ENCODE measurements at places on chromosomes 2 and 18.

DNA sequence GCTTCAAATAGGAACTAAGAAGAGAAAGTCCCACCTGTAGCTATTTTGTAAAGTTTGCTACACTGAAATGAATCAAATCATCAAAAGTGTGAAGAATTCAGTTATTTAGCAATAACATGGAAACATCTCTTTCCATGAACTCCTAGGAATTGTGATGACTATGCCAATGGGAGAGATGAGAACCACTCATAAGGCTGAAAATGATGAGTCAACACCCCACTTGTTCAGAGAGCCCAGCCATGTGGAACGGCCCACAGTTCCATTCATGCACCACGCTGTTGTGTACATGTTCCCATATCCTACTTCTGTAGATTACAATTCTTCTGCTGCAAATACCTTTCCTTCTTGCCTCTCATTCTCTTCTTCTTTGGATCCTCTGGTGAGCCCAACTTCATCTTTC, 645.5 kb upstream of the ID2 start:
- H3K4me1 ChIP-seq, result no peaks in the 10 kb centered on the region
- DNase-seq, result peak; percentile 24
- H3K27ac ChIP-seq, result no peak overlapping the region
- H3K4me3 ChIP-seq, result no peak overlapping the region

- no peaks in the 10 kb centered on the region for H3K4me1 ChIP-seq
- H3K36me3 ChIP-seq, result no peaks in the 10 kb centered on the region
- H3K27ac ChIP-seq, result no peak overlapping the region
- H3K27me3 ChIP-seq, result no peaks in the 10 kb centered on the region
Observed at GRCh38 chr2:15818318-15818753, 122.0 kb upstream of the MYCN start.

DNA sequence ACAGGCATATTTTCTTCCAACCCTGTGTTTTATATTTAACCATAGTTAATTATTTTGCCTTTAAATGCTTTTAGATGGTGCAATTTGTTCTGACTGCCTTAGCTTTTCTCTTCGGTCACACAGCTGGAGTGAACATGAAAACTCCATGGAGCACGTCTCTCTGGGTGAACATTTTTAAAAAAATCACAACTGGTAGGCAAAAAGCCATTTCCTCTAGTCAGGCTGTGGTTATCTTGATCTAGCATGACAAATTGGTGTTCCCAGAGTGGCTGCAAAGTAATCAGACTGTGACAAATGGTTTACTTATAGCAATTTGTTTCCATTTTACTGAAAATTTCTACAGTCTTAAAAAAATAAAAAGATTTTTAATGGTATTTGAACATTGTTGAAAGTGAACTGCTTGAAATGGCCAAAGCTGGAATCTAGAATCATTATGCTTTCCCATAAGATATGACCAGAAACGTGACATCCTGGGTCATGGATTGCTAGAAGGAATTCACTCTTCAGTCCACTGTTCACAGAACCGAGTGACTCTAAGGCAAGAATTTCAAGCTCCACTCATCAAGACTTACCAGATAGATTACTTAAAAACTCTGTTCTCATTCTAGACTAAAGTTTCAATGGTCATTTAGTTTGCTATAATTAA, 703.6 kb downstream of the CPS1 start:
- no peak overlapping the region for H3K27ac ChIP-seq
- H3K4me1 ChIP-seq, result no peaks in the 10 kb centered on the region
- DNase-seq, result no peak
- no peak overlapping the region for H3K4me3 ChIP-seq
- no peaks in the 10 kb centered on the region for H3K27me3 ChIP-seq

DNA sequence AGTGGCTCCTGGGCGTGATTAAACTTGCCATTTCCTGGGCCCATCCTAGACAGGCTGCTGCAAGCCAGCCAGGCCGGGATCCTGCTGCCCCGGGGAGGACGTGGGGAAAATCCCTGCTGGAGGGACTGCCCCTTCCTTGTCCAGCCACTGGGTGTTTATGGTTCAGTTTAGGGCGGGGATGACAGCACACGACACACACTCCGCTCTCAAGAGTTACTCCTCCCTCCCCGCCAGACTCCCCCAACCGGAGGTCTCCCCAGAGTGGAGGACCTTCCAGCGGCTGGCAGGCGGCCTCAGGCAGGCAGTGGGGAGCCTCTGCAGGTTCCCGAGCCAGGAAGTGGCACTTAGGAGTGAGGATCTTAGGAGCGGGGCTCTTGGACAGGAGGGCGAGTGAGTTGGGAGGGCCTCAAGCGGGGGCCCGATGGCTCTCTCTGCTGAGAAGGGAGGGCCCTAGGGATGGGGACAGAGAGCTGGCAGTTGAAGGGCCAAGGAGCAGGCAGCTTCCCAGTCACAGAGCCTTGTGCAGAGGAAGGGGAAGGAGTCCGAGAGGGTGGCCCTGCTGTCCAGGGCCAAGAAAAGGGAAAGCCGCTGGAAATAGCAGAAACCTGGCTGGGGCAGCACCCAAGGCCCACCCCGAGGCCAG, 5.7 kb upstream of the GPR35 start:
- H3K27ac ChIP-seq, result no peak overlapping the region
- H3K4me3 ChIP-seq, result no peak overlapping the region
- H3K36me3 ChIP-seq, result no peaks in the 10 kb centered on the region
- no peak for DNase-seq
- no peaks in the 10 kb centered on the region for H3K4me1 ChIP-seq

- no peaks in the 10 kb centered on the region for H3K4me1 ChIP-seq
- H3K27me3 ChIP-seq, result no peaks in the 10 kb centered on the region
- H3K36me3 ChIP-seq, result no peaks in the 10 kb centered on the region
- H3K27ac ChIP-seq, result no peak overlapping the region
Observed at GRCh38 chr2:196086517-196087368, 18.1 kb upstream of the DNAH7 start.

DNA sequence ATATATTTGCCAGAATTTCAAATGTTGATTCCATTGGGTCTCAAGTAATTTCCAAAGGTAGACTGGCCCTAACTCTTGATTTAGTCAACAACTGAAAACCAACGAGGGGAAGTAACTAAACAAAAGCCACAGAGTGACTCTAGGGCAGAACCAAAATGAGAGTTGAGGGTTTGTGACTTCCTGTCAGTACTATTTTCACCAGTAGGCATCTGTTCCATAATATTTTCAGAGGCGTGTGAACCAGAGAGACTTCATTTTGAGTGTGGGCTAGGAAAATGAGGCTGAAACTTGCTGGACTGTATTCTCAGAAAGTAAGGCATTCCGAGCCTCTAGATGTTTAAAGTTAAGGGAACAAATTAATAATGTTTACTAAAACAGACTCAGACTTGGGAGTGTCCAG, 70.6 kb downstream of the GDF7 start:
- no peaks in the 10 kb centered on the region for H3K27me3 ChIP-seq
- no peak overlapping the region for H3K4me3 ChIP-seq
- H3K4me1 ChIP-seq, result no peaks in the 10 kb centered on the region
- H3K27ac ChIP-seq, result no peak overlapping the region
- no peak for DNase-seq

DNA sequence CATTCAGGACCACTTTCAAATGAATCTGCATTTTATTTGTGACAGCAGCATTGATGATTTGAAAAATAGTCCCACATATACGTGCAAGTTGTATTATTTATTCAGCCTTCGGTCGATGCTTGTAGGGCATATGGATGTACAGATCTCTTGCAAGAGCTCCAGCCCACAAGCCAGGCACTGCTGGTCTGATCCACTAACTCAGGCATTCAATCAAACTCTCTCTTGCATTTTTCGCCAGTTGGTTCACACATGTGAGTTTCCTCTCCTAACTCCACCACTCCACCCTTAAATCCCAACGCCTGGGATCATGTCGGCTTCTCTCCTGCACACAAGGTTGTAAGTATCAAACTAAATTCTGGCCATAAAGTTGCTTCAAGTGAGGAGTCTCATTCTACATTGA, 318.7 kb downstream of the CYP26B1 start:
- no peaks in the 10 kb centered on the region for H3K27me3 ChIP-seq
- H3K36me3 ChIP-seq, result no peaks in the 10 kb centered on the region
- no peak overlapping the region for H3K4me3 ChIP-seq
- peaks cover 44% of the 10 kb centered on the region for H3K4me1 ChIP-seq
- H3K27ac ChIP-seq, result no peak overlapping the region

DNA sequence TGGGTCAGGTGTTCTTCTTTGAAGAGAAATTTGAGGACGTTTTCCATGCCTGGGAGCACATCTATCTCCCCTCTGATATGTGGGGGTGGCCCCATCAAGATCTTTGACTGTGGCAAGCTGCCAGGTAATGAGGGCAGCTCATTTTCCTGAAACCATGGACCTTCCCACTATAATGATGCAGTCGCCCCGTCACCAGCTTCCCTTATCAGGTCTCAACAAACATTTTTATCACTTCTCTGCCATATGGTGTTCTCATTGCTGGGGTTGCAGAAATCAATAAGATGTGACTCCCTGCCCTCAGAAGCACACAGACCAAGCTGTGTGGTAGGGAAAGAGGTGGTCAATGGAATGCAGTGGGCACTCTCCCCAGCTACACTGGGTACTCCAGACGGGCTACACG, 48.4 kb upstream of the B3GNT7 start:
- H3K36me3 ChIP-seq, result no peaks in the 10 kb centered on the region
- DNase-seq, result no peak
- H3K4me3 ChIP-seq, result no peak overlapping the region
- H3K27ac ChIP-seq, result no peak overlapping the region

- no peak for DNase-seq
- H3K27ac ChIP-seq, result no peak overlapping the region
- peaks cover 16% of the 10 kb centered on the region for H3K27me3 ChIP-seq
- H3K4me1 ChIP-seq, result no peaks in the 10 kb centered on the region
- H3K36me3 ChIP-seq, result no peaks in the 10 kb centered on the region
- H3K4me3 ChIP-seq, result no peak overlapping the region
Observed at GRCh38 chr2:152084076-152084475, 14.8 kb downstream of the CACNB4 start.

GRCh38 chr2:4937550-4937949, 754.6 kb upstream of the SOX11 start:
- no peak overlapping the region for H3K4me3 ChIP-seq
- H3K27ac ChIP-seq, result no peak overlapping the region
- H3K36me3 ChIP-seq, result no peaks in the 10 kb centered on the region
- no peak for DNase-seq
- H3K27me3 ChIP-seq, result no peaks in the 10 kb centered on the region
- H3K4me1 ChIP-seq, result no peaks in the 10 kb centered on the region

DNA sequence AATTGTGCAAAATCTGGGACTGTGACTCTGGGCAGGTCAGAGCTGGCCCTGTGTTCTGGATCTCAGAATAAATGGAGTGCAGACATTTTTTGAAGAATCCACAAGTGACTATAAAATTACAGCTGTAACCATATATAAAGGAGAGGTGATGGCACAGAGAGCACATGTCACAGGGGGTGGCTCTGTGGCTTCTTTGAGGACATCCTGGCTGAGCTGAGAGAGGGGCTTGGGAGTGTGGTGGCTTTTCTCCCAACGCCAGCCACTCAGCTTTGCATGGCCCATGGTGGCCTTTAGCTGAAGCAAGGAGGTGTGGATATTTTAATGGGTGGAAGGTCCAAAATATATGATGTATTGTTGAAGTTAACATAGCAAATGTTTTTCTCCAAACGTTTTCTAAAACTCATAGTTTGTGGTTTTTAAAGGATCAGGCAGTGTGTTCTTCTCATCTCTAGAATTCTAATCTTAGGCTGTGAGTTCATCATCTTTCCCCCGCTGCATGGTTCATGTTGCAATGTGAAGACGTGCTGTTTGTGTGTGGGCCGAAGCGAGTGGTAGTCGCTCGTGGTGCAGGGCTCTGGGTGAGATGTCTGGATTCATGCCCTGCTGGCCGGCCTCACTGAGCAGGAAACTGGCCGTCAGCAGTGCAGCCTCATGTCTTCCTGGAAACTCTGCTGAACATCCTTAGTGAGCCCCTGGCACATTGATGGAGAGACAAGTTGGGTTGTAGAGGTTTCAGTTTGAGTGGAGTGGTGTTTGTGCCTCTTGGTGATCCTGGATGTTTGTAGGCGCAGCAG, 109.9 kb downstream of the ZNF236 start:
- DNase-seq, result peak; percentile 5
- no peak overlapping the region for H3K27ac ChIP-seq
- peaks cover 31% of the 10 kb centered on the region for H3K36me3 ChIP-seq
- no peaks in the 10 kb centered on the region for H3K27me3 ChIP-seq
- H3K4me1 ChIP-seq, result no peaks in the 10 kb centered on the region
- H3K4me3 ChIP-seq, result no peak overlapping the region

DNA sequence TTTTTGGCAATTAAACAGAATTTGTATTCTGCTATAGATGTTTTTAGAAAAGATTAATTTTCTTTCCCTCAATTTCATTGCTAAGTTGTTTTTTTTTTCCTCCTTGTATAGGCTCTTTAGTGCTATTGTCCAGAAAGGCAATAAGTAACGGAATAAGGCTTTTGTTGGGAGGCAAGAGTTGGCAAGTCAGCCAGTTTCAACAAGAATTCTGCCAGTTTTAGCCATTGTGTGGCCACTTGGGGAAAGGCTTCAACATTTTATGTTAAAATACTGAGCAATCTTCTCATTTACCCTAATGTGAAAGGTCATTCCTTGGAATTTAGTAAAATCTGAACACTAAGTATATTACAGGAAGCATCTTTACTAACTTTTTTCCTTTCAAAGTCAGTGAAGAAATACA, 9.6 kb downstream of the CALCRL start:
- no peak for DNase-seq
- no peaks in the 10 kb centered on the region for H3K36me3 ChIP-seq
- no peak overlapping the region for H3K27ac ChIP-seq
- H3K4me1 ChIP-seq, result peaks cover 27% of the 10 kb centered on the region

- peak; percentile 99 for DNase-seq
- peak within 1 kb of the TSS; percentile 91 for H3K4me3 ChIP-seq
- peaks cover 41% of the 10 kb centered on the region for H3K4me1 ChIP-seq
- no peaks in the 10 kb centered on the region for H3K27me3 ChIP-seq
Observed at GRCh38 chr2:200811333-200812121, at the start of gene BZW1. TSS of gene BZW1 (plus strand) at chr2:200811910. CDS start at chr2:200813218, 1,308 bp downstream.

DNA sequence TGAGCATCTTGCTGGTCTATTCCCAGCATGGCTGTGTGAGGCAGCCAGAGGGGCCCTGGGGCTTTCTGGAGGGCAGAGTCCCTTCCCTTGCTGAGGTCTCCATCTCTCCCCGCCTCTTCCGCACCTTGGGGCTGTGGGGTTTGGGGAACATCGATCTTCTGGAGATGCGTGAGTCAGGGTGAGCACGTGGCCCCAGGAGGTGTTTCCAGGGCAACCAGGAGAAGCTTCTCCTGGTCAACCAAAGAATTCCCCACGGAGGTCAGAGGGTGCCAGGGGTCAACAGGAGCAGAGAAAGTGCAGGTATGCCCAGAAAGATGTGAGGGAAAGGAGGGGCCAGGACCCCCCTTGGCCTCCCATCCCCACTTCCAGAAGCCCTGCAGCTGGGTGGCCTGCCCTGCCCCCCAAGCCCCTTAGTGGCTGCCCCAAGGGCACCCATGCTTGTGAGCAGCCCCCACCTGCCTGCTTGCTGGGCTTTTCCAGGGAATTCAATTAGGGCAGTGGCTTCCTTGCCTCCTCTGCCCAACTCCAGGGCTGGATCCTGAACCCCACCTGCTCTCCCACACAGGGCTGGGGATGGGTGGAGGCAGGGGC, 2.8 kb upstream of the PROM2 start:
- no peak overlapping the region for H3K4me3 ChIP-seq
- H3K36me3 ChIP-seq, result no peaks in the 10 kb centered on the region
- H3K27ac ChIP-seq, result no peak overlapping the region
- DNase-seq, result no peak
- H3K4me1 ChIP-seq, result no peaks in the 10 kb centered on the region

GRCh38 chr2:132542953-132543569, 126.5 kb downstream of the GPR39 start:
- H3K4me1 ChIP-seq, result no peaks in the 10 kb centered on the region
- DNase-seq, result no peak
- H3K27me3 ChIP-seq, result no peaks in the 10 kb centered on the region
- no peaks in the 10 kb centered on the region for H3K36me3 ChIP-seq
- no peak overlapping the region for H3K27ac ChIP-seq
- no peak overlapping the region for H3K4me3 ChIP-seq
